CD4-positive, alpha-beta T cell treated with Interleukin-10 for 1 hour (primary cell): ENCODE measurements at places on chromosomes 16 and 17.
A peak's percentile ranks its signal among the peaks of the same experiment; 100 is the strongest.

GRCh38 chr17:80377798-80378197 lies 37.2 kb upstream of the ENDOV start:
- no peak for DNase-seq

DNA sequence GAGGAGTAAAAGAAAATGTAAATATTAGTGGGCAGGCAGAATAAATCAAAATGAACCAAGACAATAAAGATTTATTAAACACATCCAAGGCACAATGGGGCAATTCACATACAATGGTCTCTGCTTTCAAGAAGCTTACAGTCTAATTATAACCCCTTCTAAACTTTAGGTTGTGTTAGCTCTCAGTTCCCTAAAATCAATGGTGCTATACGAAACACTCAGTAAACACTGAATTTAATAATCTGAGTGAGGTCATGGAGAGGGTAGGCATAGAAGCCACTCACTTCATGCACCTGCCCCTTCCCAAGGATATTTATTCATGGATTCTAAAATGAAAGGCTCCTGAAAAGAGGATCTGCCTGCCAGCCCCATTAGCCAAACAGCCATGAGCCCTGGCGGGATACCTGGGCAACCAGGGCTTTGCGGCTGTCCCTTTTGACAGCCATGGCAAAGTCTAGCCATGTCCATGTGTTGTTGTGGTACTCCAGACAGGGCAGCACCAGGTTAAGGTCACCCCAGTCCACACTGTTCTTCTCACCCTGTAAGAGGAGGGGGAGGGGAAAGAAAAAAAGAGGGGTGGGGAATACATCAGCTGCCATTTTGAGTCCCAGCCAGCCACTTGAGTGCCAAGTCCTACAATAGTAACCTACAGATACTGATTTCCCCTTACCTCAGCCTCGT lies 1.4 kb upstream of the RSKR start:
- DNase-seq: no peak

- peak; percentile 53 for DNase-seq
These were observed 15.9 kb downstream of the ARHGAP23 start for GRCh38 chr17:38444151-38444550.

GRCh38 chr17:30545024-30545423 lies 67.8 kb downstream of the GOSR1 start:
- DNase-seq: no peak

DNA sequence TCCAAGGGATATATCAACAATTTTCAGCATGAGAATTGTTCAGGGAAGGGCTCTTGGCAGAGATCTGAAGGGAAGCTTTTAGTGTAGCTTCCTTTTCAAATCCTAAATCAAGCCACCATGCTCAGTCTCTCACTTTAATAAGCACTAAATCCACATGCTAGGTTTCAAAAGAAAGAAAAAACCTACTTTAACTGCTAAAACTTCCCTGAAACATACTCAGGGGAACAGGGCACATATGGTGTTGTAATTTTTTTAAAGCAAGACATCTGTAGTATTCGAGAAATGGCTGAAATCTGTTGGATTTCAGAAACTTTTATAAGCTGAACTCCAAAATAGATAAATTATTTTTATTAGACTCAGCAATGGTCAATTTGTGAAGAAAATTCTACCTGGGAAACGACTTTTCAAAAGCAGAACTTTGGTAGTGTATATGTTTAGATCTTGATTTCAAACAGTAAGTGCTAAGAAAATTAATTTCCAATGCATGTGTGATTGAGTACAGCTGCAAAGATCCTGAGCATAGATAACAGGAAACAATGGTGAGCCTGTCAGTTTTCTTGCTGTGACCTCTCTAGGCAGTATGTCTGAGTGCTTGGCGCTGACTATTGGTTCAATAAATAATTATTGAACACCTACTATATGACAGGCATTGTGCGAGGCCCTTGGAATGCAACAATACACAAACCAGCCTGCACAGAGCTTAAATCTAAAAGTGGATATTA lies 804.5 kb upstream of the SOX9 start:
- no peak for DNase-seq

- DNase-seq: no peak
These were observed 534 bp downstream of the PRSS36 start for GRCh38 chr16:31149332-31149731.

DNA sequence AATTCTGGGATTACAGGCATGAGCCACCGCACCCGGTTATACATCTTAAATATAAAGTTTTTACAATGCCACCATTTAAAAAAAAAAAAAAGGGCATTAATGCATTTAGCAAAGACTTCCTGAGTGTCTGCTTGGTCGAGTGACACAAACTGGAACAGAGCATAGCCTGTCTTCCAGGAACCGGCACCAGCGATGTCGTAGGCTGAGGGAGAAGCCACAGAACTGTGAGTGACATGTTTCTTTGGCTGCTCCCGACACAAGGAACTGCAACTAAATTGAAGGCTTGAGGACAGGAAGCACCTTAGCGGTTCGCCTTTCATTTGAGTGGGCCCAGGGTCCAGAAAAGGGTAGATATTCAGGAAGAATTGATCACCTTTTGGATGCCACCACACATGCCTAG lies 717.8 kb downstream of the MAF start:
- no peak for DNase-seq

- DNase-seq: no peak
These were observed 94.1 kb downstream of the OMG start for GRCh38 chr17:31202968-31203367.

GRCh38 chr17:63431939-63432804 lies 13.9 kb downstream of the CYB561 start:
- no peak for DNase-seq

DNA sequence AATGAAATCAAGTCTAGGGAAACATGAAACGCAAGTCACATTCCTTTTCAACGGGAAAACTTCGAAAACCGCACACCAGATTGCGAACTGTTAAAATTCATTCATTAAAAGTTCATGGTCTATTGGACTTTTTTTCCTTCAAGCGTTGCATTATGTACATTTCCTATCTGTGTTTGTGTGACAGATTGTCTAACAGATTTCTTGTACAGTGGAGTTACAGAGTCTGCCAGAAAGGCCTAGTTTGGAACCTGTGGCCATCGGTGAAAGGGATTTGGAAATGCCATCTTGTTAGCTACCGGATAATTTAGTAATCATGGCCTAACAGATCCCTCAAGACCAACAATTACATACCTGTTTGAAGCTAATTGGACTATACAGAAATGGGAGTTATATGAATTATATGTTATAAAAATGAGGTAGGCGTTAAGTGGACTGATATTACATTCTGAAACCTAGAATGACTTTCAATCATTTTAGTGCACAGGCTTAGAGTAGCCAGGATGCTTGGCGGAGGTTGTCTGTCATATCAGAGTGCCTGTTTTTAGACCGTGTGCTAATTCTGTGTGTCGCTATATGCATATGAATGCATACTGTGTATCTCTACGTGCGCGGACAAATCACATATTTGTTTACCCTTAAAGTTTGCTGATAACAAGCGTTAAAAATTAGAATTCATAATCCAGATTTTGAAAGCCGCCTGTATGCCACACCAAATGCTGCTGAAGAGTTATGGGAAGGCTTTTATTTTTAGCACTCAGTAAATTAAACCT lies 885.4 kb upstream of the RBFOX1 start:
- DNase-seq: no peak

GRCh38 chr17:51508048-51508447 lies 247.7 kb downstream of the UTP18 start:
- no peak for DNase-seq

DNA sequence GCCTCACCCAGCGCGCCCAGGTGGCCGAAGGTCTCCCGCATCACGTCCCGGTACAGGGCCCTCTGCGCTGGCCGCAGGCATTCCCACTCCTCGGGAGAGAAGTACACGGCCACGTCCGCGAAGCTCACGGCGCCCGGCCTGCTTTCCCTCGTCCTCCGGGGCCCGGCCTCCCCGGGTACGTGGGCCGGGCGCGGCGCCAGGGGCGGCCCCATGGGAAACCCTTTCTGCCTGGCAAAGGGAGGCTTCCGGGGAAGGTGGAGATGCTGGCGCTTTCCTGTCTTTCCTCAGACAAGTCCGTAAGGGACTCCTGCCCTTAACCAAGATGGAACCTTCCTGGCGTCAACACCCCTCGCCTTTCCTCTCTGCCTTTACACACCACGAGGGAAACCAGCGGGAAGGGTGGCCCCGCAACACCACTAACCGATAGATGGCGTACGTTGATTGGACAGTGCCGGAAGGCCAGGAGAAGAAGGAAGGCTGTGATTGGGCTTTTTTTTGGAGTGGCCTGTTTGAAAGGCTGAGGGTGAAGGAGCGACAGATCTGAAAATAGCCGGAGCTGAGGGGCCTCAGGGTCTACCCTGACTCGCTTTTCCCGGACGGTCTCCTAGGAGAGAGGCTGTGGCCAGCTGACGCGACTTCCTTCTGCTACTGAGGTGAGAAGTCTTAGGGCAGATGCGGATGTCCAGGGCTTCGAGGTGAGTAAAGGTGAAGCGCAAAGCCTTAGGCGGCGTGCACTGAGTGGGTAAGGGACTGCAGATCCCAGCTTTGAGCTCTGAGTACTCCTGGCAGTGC lies at the start of gene ZNF785:
Gene ZNF785, minus strand, starts transcription at position 298 of the 792 bp plus-strand sequence. Its CDS starts 86 bp downstream, at position 212.
- DNase-seq: peak; percentile 97

DNA sequence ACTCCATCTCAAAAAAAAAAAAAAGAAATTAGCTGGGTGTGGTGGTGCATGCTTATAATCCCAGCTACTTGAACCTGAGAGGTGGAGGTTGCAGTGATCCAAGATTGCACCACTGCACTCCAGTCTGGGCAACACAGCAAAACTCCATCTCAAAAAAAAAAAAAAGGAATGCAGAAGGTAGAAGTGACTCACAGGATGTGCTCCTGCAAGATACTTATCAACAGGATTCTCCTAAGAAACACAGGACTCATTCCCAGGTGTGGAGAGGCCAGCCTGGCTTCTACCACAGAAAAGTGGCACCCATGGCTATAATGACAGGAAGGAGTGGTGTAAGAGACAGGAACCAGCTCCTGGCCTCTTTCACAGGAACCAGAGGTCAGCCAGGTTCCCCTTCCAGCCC lies 13.8 kb downstream of the ELMO3 start:
- DNase-seq: no peak

- DNase-seq: no peak
These were observed 40.2 kb downstream of the FOXK2 start for GRCh38 chr17:82559566-82560251.

GRCh38 chr17:73234736-73235135 lies 26.9 kb downstream of the CPSF4L start:
- DNase-seq: no peak

- no peak for DNase-seq
These were observed 17.5 kb downstream of the GRIN2C start for GRCh38 chr17:74842146-74842598.

- DNase-seq: peak; percentile 82
These were observed 5.5 kb upstream of the SLC25A35 start for GRCh38 chr17:8300627-8301242.

GRCh38 chr17:39213852-39214251 lies 11.9 kb downstream of the STAC2 start:
- DNase-seq: no peak

DNA sequence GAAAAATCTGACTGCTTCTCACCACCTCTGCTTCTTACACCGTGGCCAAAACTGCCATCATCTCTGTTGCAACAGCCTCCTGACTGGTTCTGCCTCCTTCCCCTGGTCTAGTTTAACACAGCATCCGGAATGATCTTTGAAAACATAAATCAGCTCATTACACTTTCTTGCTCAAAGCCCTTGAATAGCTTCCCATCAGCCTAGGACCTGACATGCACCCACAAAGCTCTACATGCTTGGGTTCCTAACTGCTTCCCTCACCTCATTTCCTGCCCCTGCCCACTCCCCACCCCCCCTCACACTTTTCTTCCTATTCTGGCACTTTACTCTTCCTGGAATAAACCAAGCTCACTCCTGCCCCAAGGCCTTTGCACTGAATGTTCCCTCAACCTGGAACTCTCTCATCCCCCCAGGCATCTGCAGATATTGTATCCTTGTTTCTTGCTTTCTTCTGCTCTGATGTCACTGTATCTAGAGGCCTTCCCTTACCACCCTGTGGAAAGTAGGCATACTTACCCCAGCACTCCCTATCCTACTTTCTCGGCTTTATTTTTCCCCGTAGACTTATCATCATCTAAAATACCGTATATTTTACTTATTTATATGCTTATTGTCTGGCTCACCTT lies 112.4 kb downstream of the FTO start:
- no peak for DNase-seq

DNA sequence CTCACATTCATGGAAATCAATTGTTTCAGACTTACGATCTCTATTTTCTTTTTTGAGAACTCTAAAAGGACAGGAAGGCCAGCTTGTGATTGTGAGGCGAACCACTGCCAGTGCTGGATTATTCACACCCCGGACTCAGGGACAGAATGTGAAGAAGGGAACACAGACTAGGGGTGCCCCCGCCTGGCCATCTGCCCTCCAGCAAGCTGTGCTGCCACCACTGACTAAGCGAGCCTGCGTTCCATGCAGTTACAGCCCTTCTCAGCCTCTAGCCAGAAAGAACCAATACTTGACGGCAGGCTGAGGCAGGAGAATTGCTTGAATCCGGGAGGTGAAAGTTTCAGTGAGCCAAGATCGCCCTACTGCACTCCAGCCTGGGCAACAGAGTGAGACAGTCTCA lies 2.8 kb downstream of the HAGH start:
- DNase-seq: no peak

DNA sequence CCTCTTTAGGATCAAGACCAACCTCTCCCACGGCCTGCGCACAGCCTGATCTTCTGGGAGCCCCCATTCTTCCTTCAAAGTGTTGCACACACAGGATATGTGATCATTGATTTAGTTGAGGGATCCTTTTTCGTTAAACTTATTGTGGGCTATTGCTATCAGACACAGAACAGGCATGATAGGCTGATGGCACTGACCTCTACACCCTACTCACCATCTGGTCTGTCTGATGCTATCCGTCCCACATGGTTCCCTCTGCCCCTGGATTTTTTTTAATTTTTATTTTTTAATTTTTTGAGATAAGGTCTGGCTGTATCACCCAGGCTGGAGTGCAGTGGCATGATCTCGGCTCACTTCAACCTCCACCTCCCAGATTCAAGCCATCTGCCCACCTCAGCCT lies 19.2 kb upstream of the LITAF start:
- DNase-seq: no peak

DNA sequence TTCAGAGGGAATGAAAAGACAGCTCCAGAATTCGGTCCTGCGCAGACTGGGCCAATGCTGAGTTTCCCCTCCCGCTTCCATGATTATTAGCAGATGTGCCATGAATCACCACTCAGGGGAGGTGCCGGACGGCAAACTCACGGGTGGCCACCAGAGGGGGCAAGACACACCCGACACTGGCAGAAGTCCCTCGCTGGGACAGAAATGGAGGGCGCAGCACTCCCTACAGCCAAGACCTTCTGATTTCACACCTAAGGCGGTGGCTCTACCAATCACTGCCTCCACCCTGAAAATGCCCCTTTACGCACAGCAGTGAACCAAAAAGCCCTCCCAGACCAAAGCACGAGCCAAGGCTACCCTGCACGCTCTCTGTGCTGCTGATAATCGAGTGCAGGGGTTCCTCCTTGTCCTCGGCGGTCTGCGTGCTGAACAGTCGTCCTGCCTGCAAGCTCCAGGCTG lies 26.8 kb downstream of the TRAP1 start:
- DNase-seq: peak; percentile 86
